Cerebellum (tissue), 4 donors: ENCODE measurements at places on chromosomes 12 and 14. TPM values are rescaled to one million over a fixed set of nuclear protein-coding genes. Genes with fewer than 3 reads are reported as not detected.

GRCh38 chr12:49548822-49549648 lies 10.2 kb downstream of the KCNH3 start:
- no peak for DNase-seq

GRCh38 chr14:56059054-56059453 lies 59.2 kb upstream of the PELI2 start:
- no peak for DNase-seq

DNA sequence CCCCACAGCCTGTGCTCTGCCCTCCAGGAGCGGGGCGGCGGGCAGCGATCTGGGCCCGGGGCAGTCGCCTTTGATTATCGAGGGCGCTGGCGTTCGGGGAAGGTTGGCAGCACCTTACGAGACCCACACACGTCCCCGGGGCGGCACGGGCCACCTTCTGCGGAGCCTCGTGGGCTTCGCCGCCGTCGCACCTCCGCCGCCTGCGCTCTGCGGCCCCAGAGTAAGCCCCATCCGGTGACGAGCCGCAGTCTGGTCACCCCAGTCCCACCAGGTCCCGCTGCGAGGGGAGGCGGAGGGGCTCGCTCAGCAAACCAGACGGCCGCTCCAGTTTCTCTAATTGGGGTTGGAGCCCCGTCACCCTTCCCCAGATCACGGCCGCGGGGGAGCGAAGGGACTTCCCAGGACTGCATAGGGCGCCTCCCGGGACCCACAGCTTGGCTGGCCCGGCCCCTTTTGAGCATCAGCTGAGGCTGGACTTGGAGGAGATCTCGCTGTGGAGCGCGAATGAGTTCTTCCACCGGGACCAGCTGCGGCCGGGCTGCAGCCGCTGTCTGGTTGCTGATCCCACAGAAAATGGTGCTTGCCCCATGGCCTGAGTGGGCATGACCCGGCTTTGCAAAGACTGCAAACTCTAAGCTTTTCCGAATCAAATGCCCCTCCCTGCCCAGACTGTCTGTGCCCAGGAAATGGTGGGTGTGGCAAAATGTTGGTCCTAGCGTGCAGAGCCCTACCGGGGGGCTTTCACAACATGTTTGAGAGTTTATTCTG lies 560 bp downstream of the LGALS3 start:
- DNase-seq: peak; percentile 11

GRCh38 chr12:3313675-3314663 lies 177.0 kb upstream of the PRMT8 start:
- DNase-seq: peak; percentile 51

PPP1R36 gene
- total RNA-seq: 0.54 TPM

OVCH1 gene
- total RNA-seq: 1.6 TPM

DNA sequence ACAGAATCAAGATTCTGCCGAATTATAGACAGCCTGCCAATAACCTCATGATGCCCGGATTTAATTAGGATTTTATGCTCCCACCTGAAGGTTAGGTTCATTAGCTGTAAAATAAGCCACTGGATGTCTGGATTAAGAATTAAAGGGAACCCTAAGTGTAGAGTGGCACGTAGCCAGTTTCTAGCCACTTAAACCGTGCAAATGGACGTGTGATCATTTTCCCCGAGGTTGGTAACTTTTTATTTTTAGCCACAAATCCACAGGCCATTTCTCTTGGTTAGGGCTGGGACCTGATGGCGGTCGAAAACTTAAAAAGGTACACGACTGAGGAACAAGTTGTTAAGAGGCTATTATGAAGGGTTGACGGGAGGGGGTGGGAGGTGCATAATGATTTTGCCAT lies 127.3 kb upstream of the TMPO start:
- DNase-seq: no peak

GCH1 gene
- 1.8 TPM for total RNA-seq

GRCh38 chr14:23067847-23068788 lies 10.8 kb upstream of the CDH24 start:
- peak; percentile 27 for DNase-seq

TAS2R13 gene
- total RNA-seq: 14.9 TPM

DNA sequence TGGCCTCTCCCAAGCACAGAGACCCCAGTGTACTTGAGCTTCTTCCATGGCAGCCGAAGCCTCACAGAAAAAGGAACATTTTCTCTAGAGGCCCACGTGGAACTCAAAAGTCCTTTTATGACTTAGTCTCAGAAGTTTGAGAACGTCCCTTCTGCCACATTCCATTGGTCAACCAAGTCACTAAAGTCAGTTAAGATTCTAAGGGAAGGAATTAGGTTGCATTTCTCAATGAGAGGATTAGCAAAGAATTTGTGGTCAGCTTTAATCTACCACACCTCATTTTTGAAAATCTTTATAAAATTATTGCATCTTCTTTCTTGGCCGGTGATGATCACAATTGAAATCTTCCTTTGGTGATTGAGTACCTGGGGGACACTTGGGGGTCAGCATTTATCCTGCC lies 279.9 kb upstream of the TBX3 start:
- no peak for DNase-seq

GRCh38 chr14:61227884-61228591 lies 53.1 kb downstream of the TMEM30B start:
- DNase-seq: no peak

SERPINA12 gene
- not detected for total RNA-seq

GRCh38 chr14:21049271-21049673 lies 7.1 kb downstream of the RNASE7 start:
- no peak for DNase-seq

KLRF2 gene
- total RNA-seq: not detected

- no peak for DNase-seq
Measured at GRCh38 chr14:60303745-60304144, 54.7 kb downstream of the PPM1A start.

GRCh38 chr14:74974364-74975058 lies 19.1 kb upstream of the PGF start:
- no peak for DNase-seq

- DNase-seq: no peak
Measured at GRCh38 chr12:56629459-56630179, 507 bp downstream of the BAZ2A start.

- DNase-seq: no peak
Measured at GRCh38 chr14:33914676-33915516, 36.0 kb downstream of the EGLN3 start.

DDN gene
- 0.64 TPM for total RNA-seq

SRSF9 gene
- total RNA-seq: 75.4 TPM

- peak; percentile 80 for DNase-seq
Measured at GRCh38 chr14:35404449-35405303, at the start of gene NFKBIA. Gene NFKBIA, minus strand, starts transcription at chr14:35404749. Its CDS starts 105 bp downstream, at chr14:35404644.

GRCh38 chr12:70798016-70798783 lies 122.3 kb downstream of the PTPRR start:
- DNase-seq: peak; percentile 63

WSB2 gene
- total RNA-seq: 182 TPM

GRCh38 chr14:70697701-70698100 lies 56.0 kb downstream of the TTC9 start:
- DNase-seq: no peak

OR11G2 gene
- not detected for total RNA-seq

DNA sequence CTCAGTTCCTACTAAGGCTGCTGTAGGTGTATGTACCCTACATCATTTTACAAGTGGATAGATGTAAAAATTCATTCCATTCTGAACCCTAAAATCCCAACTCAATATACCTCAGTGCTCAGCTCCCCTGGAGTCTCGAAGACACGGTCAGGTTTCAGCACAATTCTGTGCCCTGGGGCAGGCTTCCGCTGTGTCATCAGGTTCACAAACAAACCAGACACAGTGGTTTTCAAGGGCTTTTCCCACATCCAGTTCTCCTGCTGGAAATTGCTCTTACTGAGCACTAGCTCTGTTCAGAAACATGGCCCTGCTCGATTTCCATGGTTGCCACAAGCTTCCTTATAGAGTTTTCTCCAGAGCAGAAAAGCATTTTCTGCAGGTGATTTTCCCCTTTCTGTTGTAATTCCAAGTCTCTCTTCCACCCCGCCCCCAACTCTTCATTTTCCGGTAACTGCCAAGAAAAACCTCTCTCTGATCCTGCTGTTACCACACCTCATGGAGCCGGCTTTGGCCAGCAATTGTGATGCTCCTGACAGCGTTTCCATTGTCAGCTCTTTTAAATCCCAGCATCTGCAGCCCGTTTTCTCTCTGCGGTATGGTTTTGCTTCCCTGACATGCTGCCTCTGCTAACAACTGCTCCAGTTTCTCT lies 483.0 kb upstream of the CCDC196 start:
- no peak for DNase-seq

- DNase-seq: no peak
Measured at GRCh38 chr14:106013879-106014376, 487.5 kb downstream of the TMEM121 start.

DNA sequence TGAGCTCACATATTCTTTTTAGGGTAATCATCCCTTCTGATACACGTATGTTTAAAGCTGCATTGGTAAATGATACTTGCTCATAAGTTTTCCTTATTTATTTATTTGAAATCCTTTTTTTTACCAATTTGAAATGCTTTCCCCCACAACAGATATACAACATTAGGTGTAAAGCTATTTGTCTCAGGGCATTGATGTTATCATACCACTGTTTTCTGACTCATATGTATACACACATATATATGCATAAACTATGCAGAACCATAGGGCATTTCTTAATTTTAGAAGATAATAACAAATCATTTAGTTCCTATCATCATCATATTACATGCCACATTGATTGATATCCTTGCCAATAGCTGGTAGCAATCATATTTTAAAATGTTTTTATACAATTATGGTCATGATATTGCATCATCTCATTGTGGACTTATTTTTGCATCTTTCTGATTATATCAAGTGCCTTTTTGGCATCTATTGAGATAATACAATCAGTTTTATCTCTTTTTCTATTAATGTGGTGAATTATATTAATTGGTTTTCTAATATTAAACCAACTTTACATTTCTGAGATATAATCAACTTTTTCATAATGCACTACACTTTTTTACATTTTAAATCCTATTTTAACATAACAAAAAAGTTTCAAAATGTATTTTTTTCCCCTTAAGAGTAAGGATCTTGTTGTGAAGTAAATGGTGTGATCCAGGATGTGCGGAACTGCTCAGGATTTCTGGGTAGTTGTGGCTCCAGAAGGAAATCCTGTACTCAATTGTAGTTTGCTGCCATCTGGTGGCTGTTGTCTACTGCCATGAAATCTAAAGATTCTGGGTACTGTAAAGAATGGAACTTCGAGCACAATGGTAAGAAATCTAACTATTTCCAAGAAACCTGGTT lies 16.7 kb downstream of the OR9K2 start:
- peak; percentile 1 for DNase-seq

GRCh38 chr12:130477266-130477665 lies 139.6 kb downstream of the PIWIL1 start:
- no peak for DNase-seq

DNA sequence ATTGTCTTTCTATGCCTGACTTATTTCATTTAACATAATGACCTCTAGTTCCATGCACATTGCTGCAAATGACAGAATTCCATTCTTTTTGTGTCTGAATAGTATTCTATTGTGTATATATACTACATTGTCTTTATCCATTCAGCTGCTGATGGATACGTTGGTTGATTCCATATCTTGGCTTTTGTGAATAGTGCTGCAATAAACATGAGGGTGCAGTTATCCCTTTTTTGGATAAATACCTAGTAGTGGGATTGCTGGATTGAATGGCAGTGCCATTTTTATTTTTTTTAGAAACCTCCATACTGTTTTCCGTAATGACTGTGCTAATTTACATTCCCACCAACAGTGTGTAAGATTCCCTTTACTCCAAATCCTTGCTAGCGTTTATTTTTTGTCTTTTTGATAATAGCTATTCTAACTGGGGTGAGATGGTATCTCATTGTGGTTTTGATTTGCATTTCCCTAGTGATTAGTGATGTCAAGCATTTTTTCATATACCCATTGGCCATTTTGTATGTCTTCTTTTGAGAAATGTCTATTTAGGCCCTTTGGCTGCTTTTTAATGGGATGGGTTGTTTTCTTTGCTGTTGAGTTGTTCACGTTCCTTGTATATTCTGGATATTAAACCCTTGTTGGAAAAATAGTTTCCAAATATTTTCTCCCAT lies 2.3 kb downstream of the OAS2 start:
- DNase-seq: no peak

BCL11B gene
- 5.1 TPM for total RNA-seq

GRCh38 chr12:54349679-54350078 lies 14.6 kb downstream of the GPR84 start:
- DNase-seq: no peak

ACACB gene
- 12.3 TPM for total RNA-seq

SERPINA9 gene
- not detected for total RNA-seq

DNA sequence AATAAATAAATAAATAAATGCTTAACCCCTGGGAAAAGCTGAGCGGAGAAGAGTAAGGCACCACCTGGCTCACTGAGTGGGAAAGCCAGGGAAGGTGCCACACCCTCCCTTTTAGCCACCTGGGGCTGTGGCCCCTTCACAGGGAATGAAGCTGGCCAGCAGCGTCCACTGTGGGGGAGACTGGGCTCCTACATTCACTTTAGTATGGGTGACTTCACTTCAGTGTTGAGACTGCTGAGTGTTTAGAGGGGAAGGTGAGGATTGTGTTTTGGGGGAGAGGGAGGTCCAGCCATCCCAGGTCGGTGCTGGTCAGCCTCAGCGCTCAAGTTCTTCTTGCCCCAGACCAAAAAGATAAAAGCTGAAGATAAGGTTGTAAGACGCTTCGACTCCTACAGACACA lies 1.6 kb downstream of the NAB2 start:
- no peak for DNase-seq

DNA sequence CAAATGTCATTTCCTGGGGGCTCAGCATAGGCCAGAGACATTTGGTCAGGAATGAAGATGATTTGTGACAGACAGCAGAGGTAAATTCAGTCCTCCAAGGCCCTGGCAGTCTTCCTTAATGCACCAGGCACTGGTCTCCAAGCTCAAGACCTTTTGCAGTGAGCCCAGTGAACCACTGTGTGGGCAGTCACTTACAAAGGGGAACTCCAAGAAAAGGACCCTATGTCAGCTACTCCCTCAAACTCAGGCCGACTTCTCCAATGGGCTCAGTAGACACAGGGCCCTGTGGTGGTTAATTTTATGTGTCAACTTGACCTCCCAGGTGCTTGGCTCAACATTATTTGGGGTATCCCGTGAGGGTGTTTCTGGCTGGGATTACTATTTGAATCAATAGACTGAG lies 29.3 kb upstream of the PLEK2 start:
- DNase-seq: no peak

GRCh38 chr12:95057424-95057823 lies 16.0 kb downstream of the NR2C1 start:
- DNase-seq: no peak

GLT1D1 gene
- total RNA-seq: 7.0 TPM

ENDOU gene
- not detected for total RNA-seq

ANO4 gene
- total RNA-seq: 44.3 TPM

DNA sequence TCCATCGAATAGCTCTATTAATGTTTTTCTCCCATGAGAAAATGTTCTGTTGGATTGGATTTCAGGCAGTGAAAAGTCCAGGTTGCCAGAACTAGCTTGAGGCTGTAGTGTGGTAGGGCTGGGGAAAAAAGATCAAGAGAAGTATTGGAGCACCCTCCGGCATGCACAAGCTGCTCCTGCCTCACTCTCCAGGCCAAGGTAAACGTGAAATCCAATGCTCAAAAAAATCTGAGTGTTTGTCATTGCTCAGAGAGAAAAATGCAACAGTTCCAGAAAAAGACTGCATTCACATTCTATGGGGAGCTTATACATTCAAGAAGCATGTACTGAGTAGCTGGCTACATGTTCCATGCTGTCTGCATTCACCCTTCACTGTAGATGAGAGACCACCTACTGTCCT lies 680.9 kb upstream of the TBX3 start:
- no peak for DNase-seq
